ENCODE measurements at places on chromosomes 12 and 14.

DNA sequence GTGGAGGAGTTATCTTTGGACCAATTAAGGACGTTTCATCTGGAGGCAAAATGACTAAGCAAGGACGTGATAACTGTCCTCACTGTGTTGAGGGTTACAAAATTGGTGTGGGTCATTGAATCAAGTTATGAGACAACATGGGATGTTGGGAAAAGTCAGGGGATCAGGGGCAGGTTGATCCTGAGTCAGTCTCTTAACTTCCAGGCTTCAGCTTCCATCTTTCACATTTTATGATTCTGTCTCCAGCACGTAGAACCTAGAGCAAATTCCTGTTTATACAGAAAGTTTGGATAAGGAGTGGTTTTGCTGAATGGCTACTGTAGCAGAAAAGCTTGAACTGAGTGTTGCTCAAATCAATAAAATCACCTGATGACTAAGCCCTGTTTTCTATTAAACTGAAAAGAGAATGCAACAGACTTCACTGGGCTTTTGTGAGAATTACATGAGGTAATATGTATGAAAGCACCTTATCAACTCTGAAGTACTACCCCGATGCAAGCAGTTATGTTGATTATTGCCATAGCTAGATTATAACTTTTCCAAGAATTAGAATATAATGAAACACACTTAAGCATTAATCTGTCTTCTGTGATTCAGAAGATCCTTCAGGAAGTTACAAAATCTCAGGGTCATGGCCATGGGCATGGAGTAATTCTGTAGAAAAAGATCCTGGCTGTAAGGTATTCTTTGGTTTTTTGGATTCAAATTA lies 184.8 kb downstream of the ETV6 start:
- no peak for DNase-seq

DNA sequence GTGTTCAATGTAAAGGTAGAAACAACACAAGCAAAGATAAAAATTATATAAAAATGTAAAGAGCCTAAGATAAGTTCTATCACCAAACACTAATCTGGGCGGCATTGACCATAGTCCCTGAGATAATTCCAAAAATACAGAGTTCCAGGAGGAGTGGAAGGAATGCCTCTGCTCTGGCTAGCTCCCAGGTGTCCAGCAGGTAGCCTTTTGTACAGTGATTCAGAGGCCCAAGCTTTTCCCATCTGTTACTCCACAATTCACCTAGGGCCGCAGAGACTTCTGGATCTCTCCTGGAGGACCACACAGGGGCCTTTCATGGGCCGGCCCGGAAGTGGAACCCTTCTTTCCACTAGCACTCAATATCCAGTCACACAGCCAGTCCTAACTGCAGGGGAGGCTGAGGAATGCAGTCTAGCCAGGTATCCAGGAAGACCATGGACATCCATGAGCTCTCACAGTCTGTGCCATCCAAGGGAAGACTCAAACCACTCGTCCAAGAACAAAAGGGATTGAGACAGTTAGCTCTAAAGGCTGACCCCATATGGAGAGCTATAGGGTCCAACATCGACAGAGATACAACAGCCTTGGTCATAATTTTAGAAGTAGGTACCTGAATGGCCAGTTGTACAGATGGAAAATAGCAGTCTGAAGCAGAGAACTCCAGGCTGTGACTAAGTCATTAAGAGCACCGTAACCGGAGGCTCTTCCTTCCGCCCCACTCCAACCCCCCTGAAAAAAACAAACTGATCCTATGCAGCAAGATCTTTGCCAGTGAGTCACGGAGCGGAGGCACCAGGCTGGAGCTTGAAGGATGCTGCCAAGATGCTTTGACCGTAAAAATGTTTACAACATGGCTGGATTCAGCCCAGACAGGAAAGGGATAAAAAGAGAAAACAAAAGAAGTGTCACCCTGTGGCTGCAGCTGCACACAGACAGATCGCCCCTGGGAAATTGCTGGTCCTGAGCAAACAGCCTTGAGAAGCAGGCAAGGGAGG lies 204.8 kb downstream of the NUAK1 start:
- DNase-seq = no peak

- no peak for DNase-seq
Measured at GRCh38 chr12:115949675-115950074, 327.8 kb downstream of the MED13L start.

- no peak for DNase-seq
Measured at GRCh38 chr12:41336041-41336549, 148.0 kb downstream of the PDZRN4 start.

DNA sequence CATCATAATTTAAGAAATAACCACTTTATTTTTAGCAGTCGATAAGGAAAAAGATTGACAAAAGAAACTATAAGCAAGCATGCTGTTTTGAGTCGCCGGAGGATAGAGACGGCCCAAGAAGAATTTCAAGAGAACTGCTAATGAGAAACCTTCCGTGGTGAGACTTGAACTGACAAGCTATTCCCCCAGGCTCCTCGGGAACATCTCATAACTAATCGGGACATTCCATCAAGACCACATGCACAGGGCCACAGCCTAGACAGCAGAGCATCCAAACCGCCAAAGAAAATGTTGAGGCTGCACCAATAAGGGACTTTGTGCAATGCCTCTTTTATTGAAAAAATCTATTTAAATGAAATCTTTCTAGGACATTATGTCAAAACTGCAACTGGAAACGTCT lies 51.0 kb downstream of the YEATS4 start:
- no peak for DNase-seq

DNA sequence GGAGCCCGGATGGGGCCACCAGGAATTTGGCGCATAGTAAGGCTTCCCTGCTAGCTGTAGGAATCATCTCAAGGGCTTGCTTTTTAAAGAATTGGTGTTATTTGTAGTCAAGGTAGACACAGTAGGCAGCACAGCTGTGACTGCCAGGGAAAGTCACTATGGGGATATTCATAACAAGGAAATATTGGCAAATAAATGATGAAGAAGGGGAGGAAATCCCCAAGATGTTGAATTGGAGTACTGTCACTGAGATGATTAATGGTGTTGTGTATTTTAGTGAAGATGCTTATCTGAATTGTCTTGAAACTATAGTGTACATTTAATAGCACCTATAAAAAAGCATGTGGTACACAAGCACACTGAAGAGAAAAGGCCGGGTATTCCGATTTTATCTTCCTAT lies 118.9 kb downstream of the NPAS3 start:
- DNase-seq = no peak

- DNase-seq = no peak
Measured at GRCh38 chr12:131098178-131098981, 144.7 kb downstream of the ADGRD1 start.

Measured in activated T-helper 1 cell treated with anti-CD3 and anti-CD28 coated beads, Interleukin-2, amount 50 U/mL, for 16 hours (primary cell).